ENCODE measurements at places on chromosomes 13 and 19.

GRCh38 chr19:6011206-6011605, 33.3 kb upstream of the RANBP3 start:
- no peak for DNase-seq

DNA sequence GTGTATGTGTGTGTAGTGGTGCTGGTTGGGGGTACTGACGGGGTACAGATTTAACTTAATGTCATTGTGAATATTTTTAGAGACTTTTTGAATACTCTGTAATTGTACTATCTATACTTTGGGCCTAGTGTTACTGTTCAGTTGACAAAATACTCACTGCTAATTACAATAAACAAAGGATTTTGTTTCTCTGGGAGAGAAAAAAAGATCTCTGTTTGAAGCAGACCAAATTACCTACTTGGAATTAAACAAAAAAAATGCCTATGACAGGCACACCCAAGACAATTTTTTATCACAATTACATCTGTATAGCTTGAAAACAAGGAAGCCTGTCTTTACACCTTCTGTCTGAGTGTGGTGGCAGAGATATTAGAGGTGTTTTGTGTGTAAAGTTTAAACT, 45.1 kb downstream of the OLFM4 start:
- DNase-seq: no peak

GRCh38 chr13:84651288-84651687, 769.0 kb upstream of the SLITRK1 start:
- no peak for DNase-seq

DNA sequence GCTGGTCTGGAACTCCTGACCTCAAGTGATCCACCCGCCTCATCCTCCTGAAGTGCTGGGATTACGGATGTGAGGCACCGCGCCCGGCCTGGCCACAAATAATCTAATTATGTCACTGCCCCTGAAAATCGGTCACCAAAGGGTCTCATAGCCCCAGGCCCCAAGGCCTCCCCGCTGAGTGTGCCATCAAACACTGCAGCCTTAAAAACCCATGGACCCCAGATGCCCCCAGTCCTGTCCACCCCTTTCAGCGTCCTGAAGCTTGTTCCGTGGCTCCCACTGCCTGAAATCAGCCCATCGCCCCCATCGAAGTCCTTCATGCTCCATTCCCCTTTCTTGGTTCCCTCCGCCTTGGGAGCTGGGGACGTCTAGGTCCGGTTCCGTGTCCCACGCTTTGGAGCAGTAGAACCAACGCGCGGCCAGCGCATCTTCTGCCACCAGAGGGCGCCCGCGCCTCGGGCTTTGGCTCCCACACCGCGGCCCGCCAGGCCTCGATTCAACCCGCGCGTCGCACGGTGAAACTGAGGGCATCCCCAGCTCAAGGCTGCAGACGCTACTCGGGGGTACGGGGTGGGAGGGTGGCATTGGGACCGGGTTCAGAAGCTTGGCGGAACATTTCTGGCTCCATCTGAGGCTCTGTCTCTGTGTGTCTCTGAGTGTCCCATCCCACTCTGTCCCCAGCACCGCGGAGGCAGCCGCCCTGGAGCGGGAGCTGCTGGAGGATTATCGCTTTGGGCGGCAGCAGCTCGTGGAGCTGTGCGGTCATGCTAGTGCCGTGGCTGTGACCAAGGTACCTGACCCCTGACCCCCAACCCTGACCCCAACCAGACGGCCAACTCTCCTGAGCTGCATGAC, 3.5 kb downstream of the YJEFN3 start:
- DNase-seq: no peak

DNA sequence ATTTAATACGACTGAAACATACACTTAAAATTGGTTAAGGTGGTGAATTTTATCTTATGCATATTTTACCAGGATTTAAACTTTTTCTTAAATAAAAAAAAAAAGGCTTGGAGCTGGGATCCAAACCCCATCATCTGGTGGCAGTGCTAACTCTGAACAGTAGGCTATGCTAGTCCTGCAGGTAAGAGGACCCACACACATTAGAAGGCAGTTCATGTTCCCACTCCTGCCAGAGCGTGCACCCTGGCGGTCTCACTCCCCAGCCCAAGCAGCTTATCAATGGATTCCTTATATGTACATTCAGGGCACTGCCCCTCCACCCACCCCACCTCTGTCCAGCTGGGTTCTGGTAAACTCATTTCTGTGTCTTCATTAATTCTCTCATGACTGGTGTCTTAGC, 31.3 kb upstream of the CEBPA start:
- no peak for DNase-seq

DNA sequence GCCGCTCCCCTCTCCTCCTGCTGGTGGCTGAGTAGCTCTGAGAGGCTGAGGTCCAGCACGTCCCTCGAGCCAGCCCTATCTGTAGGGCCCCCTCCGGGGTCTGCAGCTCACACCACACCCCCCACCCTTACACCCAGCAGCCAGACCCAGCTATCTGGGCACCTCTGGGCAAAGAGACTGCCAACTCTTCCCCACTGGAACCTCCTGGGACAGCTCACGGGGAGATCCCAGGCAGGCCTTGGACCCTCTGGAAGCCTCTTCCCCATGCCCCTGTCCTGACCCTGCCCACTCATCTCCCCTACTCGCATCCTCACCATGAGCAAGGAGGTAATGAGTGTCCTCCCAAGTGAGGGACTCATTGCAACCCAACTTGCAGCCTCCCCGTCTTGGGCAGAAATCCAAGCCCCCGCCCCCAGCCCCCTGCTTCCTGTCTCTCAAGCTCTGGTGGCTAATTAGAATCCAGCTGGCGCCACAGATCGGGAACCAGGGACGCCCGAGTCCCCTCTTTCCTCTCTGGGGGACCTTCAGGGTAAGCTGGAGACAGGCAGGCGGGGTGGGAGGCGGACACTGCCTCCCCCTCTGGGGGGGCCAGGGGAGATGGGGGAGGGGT, 22.1 kb downstream of the ADGRL1 start:
- DNase-seq: no peak

DNA sequence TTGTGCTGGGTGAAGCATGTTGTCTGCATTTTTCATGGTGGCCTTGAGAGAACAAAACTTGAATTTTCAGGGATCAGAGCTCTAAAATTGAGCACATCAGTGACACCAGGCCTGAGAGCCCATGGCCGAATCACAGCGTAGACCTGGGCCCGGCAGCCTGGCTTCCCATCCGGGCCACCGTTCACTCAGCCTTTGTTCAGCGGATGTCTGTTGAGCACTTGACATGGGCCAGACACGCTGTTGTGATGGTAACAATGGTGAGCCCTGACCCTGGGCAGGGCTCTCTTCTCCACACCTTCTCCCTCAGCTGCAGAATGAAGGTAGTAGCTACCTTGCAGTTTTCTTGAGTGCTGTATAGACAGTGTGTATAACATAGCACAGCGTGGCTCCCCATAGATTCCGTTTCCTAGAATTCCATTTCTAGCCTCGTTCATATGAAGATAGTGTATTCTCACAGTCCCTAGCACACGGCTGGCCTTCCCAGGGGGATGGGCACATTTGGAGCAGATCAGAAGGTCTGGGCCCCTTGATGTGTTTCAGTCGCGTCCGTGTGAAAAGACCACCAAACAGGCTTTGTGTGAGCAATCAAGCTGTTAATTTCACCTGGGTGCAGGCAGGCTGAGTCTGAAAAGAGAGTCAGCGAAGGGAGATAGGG, 75.3 kb downstream of the RAB20 start:
- DNase-seq: no peak

GRCh38 chr19:7832009-7832408, 2.0 kb downstream of the EVI5L start:
- DNase-seq: no peak

DNA sequence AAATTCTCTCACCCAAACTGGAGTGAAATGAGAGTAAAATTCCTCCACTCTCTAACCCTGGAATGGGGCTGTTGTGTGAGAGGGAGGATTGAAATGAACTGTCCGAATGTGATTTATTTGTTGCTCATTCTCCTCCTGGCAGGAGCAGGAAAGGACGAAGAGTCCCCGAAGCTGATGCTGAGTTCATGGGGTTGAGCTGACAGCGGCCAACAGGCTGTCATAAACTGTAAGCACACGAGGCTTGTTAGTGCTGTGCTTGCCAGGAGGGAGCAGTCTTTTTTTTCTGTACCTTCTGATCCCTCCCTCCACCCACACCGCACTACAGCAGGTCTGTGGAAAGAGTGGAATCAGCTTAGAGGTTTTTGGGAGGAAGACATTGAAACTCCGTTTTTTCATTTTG, 33.1 kb upstream of the ZNF331 start:
- DNase-seq: no peak

- no peak for DNase-seq
Measured at GRCh38 chr13:79986890-79987289, 354.0 kb downstream of the SPRY2 start.

Data from DMS 273 treated with DMSO at 0.1 percent for 48 hours (cell line).